Cerebellar nuclear complex (tissue), 1 donor: ENCODE measurements at places on chromosomes 12 and 14.

- DNase-seq: no peak
Measured at GRCh38 chr12:11578461-11578993, 70.9 kb upstream of the ETV6 start.

- DNase-seq: no peak
Measured at GRCh38 chr12:28290262-28290661, 100.0 kb downstream of the CCDC91 start.

- DNase-seq: no peak
Measured at GRCh38 chr14:51576117-51576430, 75.6 kb upstream of the FRMD6 start.

- no peak for DNase-seq
Measured at GRCh38 chr12:131737150-131737827, 26.4 kb downstream of the SFSWAP start.

DNA sequence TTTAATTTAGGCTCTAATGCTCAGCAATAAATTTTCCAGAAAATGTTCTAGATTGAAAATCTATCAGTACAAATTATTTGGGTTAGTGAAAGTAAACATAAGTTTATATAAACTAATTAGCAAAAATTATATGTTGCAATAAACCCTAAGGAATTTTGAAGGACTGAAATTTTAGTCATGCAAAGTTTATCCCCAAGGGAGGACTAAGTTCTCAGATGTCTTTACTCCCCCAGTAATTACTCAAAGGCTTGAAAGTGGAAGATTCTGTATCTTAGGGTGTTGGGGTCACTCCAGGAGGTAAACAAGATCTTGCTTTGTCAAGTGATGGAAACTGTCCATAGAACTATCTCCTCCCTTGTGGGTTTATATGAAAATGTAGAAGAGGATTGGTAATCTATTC lies 183.7 kb downstream of the AKAP6 start:
- no peak for DNase-seq
